Caki2 (cell line): ENCODE measurements at places on chromosomes 1 and 21. TPM values are rescaled to one million over a fixed set of nuclear protein-coding genes. Genes with fewer than 3 reads are reported as not detected.

DNA sequence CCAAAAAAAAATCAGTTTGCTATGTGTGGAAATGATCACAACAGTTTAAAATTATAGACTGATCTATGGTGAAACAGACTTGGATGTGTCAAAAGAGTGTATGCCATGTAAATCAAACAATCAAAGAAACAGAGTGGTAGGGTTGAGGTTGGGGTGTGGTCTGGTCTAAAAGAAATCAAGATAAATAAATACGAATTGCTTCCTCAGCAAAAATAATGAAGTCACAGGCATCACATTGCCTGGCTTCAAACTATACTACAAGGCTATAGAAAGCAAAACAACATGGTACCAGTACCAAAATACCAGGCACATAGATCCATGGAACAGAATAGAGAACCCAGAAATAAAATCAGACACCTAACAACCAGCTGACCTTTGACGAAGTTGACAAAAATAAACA lies 1796.9 kb downstream of the NCAM2 start:
- DNase-seq = no peak

TRIM17 gene
- total RNA-seq = not detected in 2 replicates

DNA sequence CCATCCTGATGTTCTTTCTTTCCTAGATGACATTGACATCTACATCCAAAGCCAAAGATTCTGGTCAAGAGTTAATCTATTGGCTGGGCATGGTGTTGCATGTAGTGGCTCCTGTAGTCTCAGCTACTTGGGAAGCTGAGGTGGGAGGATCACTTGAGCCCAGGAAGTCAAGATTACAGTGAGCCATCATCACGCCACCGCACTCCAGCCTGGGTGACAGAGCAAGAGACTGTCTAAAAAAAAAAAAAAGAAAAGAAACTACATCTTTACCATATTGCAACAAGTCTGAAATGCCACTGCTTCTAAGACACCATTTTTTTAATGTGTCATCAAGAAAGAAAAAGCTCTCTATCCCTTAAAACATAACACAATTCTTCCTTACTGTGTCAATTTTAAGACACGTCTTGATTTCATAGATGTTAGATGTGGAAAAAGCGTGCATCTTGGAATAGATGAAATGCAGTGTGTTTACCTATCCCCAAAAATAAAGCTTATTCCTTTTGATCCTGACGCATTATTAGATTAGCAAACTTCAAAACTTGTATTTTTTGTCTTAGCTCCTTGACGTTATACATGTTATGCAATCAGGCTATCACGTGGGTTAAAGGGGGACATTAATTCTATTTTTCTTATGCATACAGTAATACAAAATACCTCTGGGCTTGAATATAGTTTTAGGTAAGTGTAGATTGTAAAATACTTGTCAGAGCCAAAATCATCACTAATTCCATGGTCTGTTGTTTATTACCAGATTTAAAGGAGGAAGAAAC lies 46.3 kb downstream of the ELAPOR1 start:
- no peak for DNase-seq

GRCh38 chr1:218890451-218890850 lies 283.2 kb upstream of the LYPLAL1 start:
- no peak for DNase-seq

SPATA6 gene
- total RNA-seq = 1.9 and 2.9 TPM in 2 replicates

GRCh38 chr21:41979751-41980369 lies 26.0 kb upstream of the C2CD2 start:
- no peak for DNase-seq

DNA sequence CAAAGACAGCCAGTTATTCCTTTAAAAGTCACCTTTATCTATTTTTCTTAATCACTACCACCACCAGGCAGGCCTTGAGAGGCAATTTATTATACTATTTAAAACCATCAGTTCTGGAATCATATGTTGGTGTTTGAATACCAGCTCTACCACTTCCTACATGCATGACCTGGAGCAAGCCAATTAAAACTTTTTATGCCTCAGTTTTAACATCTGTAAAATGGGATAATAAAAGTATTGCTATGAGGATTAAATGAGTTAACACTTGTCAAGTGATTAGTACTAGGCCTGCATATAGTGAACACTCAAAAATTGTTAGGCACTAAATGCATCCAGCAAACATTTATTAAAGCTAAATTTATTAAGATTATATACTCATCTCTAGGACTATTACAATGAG lies 49.2 kb upstream of the ADORA3 start:
- no peak for DNase-seq

- DNase-seq = no peak
Observed at GRCh38 chr1:239587066-239587465, 200.7 kb downstream of the CHRM3 start.

DNA sequence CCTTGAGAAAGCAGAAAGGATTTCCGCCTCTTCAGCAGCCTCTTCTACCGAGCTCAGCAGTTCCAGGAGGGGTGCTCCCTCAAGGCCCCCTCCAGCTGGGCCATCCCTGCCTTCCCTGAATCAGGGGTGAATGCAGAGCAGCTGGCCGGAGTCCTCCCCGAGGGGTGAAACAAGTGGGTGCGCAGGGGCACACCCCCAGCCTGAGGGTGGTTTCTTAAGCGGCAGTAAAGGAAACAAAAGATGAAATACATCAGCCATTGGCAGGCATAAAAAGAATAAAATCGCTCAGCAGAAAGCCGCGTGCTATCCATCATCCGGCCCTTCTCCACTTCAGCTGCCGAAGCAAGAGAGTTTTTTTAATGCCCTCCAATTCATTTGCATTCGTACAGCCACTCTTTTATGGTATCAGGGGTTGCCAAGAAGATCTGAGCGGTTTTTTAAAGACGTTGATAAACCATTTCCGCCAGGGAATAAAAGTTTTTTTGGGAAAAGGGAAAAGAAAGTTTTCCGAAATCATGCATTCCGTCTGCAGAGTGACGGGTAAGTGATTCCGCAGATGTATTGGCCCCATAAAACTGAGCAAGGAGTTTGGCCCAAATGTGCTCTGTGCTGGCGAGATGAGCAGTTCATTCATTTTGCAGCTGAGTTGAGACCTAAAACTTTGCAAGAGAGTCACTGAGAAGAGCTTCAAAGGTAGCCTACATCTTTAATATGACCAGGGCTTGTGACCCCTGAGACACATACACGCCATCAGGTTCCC lies 73.7 kb upstream of the ZC3H12A start:
- DNase-seq = no peak

- no peak for DNase-seq
Observed at GRCh38 chr1:158188611-158189010, 7.9 kb downstream of the CD1D start.

DNA sequence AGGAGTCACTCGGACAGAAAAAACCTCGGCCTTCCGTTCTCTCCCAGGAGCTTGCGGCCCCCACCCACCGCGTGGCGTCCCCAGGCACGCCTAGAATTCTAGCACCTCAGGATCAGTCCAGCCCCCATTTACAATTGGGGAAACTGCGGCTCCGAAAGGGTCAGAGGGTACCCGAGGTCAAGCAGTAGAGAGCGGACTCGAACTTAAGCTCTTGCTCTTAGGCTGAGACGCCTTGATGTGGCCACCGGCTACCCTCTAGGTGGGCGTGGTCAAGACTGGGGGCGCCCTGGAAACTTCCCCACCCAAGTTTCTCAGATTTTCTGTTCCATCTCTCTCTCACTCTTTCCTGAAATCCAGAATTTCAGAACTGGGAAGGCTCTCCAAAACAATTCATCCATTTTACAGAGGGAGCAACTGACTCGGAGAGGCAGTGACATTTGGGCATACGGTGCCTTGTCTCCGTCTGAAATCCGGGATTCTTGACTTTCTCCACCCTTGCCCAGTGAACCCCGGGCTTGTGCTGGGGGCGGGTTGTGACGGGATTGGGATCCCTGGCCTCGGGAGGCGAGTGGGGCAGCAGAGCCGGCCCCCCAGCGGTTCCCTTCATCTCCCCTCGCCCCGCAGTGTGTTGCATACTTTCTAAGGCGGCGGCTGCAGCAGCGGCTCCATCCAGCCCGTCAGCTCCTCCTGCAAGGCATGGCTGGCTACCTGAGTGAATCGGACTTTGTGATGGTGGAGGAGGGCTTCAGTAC lies 777 bp downstream of the AZIN2 start:
- no peak for DNase-seq

HPCAL4 gene
- 0.03 TPM in 1 of 2 replicates, not detected in the other for total RNA-seq

GRCh38 chr21:16536140-16536539 lies 806.4 kb downstream of the USP25 start:
- DNase-seq = no peak

DNA sequence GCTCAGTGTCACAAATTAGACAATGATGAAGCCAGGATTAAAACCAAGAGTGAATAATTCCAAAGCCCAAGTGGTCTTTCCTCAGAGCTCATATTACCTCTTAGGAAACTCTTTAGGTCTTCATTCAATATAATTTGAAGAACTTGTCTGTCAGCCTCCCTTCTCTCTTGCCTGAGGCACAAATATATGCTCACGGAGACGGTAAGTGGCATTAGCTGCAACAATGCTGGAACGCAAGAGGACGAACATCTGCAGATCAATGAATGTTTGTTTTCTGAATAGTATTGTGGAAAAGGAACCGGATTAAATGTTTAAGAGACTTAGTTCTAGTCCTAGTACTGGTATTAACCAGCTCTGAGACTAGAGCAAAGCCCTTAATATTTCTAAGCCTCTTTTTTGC lies 39.7 kb upstream of the LYST start:
- no peak for DNase-seq

GRCh38 chr1:20992322-20993056 lies 184.2 kb downstream of the EIF4G3 start:
- DNase-seq = no peak

DNA sequence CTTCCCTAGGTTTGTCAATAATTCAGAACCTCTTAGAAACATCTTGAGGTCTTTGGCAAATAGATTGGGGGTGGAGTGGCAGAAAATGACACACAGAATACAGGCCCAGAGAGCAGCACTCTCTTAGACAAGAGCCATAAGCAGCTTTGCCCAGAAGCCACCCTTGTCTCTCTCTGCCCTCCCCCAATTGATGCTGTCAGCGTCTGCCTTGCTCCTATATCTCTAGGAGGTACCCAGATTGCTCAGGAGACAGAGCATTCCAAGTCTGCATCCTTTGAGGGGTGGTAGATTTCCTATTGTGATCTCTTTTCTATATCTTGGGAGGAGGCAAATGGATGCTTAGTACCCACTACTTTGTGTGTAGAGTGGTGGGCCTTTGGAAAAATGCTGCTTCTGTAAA lies 1.8 kb downstream of the RGL1 start:
- DNase-seq = no peak
